CD4-positive, alpha-beta T cell (primary cell): ENCODE measurements at places on chromosomes 1 and 21.

DNA sequence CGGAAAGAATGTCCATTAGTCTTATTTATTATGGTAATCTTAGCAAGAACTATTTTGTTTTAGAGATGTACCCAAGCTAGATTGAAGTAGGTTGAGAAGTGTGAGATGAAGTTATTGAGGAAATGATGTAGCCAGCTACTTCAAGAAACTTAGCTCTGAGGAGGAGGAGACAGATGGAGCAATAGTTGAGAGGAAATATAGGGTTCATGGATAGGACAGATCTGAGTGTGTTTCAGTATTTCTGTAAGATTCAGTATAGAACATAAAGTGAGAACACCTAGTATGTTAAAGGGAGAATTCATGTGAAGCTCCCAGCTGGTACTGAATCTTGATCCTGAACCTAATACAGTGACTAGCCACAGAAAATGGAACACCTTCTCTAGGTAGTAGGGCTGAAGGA is 28.9 kb downstream of the TSNAX start:
- DNase-seq: no peak

GRCh38 chr21:45769294-45769693 is 125.8 kb downstream of the PCBP3 start:
- DNase-seq: no peak

GRCh38 chr1:47679301-47679791 is 241.5 kb downstream of the FOXD2 start:
- no peak for DNase-seq

DNA sequence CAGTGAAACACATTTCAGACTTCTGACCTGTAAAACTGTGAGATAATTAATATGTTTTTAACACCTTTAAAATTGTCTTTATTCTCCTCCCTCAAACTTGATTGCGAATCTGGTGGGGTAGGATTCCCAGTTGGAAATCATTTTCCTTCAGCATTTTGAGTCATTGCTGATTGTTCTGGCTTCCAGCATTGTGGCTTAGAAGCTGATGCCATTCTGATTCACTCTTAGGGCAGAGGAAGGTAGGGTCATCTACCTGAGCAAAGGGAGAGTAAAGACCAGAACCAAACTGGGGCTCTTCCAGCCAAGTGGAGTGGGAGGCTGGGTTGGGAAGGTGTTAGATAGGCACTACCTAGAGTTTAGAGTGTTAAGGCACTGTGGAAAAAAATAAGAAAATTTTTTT is 61.2 kb downstream of the MPZL1 start:
- no peak for DNase-seq

GRCh38 chr1:63621075-63621474 is 27.9 kb downstream of the PGM1 start:
- no peak for DNase-seq

- no peak for DNase-seq
These were observed 1017.0 kb downstream of the MRPL39 start for GRCh38 chr21:24590261-24590660.

DNA sequence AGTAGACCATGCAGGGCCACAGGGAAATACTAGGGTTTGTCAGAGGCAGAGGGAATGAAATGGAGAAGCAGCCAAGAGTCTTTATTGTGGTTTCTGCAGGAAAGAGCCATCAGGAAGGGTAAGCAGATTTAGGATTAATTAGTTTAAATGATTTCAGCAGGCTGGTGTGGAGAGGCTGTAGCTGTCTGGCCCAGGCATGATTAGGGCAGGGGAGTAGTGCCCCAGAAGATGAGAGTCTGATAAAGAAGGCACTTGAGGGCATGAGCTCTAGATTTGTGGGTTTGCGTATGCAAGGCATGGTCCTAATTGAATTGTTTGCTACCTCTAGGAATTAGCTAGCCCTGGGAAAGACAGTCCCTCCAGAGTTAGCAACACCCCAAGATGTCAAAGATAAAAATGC is 484.6 kb upstream of the PLXNA2 start:
- DNase-seq: no peak

DNA sequence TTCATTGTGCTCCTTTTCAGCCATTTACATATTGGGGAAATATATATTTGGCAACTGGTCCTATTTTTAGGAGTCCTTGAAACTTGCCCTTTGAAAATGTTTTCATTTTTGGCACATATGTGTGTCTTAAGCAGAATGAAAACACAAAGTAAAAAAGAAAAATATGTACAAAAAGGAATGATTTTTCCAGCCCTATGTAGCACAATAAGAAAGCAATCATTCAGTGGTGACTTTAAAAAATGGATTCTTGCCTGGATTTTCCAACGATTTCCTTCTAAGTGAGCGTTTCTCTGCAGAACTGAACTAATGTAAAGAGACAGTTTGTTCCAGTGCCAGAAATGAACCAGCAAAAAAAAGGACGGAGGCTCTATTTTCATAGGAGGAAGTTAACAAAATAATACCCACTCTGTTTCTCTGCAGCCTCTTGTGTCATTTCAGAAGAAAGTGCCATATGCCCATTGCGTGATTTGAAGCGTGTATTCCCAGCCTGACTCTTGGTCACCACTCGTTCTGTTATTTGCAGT is 340.1 kb downstream of the SETD4 start:
- no peak for DNase-seq

DNA sequence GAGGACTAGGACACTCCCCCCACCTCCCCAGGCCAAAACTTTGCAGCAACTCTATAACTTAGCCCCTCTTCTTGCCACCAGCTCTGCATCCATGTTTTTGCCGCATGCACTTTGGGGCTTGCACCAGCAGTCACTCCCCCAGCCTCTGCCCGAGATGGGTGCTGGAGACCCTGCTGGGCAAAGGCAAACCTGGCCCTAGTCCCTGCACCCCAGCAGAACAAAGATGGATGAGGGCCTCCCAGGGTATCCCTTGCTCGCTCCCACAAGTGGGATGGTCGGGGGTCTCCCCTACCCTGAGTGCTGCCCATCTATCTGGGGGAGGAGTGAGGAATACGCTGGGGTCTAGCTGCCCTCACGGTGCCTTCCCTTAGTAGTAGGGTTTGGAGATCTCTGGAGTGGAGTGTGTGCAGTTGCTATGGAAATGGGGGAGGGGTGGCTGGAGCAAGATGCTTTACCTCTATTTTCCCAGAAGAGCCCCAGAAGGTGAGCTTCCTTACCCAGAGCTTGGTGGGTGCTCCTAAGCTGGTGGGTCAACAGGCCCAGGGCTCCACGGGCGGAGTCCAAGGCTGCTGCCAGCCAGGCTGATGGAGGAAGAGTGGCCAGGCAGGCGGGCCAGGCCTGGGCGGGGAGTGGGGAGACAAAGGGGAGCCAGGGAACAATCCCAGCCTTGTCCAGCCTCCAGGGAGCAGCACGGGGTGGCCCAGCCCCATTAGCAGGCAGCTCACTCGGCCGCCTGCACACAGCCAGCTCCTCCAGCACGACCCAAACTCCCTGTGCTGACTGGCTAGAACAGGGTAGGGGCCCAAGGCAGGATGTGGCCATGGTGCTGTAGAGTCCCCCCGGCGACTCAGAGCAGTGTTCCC is at the start of gene PAQR6:
Gene PAQR6 (minus strand): TSS at position 597 of the 863 bp plus-strand sequence. CDS start 1,325 bp downstream, outside the sequence.
- no peak for DNase-seq

GRCh38 chr1:91645031-91645430 is 144.4 kb downstream of the CDC7 start:
- no peak for DNase-seq

DNA sequence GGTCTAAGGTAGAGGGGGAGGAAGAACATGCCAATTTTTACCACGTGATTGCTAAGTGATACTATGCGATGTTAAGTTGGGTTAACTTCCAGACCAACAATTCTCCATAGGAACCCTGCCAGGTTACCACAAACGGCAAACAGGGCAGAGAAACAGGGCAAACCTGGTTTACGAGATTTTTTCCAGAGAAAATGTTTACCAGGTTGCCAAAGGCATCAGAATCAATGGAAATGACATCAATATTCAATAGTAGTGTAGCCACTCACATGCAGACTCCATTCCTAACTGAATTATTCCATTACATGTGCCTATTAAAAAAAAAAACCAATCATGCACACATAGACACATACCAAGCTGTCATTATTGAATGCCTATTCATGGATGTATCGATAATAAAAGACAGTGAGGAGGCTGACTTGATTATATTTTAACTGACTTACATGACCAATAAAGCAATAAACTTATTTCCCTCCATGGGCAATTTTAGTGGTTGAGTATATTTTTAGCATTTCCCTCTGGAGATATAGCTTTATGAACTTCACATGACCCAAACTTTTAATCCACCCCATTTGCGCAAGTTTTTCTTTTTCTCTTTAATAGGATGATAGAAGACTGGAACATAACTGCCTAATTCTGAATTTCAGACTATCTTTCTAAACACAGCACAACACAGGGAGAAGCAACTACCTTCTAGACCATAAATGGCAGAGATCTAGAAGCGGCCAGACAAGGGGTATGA is 40.5 kb upstream of the KCNE1 start:
- no peak for DNase-seq

- no peak for DNase-seq
These were observed 28.8 kb downstream of the COP1 start for GRCh38 chr1:176178316-176178715.

DNA sequence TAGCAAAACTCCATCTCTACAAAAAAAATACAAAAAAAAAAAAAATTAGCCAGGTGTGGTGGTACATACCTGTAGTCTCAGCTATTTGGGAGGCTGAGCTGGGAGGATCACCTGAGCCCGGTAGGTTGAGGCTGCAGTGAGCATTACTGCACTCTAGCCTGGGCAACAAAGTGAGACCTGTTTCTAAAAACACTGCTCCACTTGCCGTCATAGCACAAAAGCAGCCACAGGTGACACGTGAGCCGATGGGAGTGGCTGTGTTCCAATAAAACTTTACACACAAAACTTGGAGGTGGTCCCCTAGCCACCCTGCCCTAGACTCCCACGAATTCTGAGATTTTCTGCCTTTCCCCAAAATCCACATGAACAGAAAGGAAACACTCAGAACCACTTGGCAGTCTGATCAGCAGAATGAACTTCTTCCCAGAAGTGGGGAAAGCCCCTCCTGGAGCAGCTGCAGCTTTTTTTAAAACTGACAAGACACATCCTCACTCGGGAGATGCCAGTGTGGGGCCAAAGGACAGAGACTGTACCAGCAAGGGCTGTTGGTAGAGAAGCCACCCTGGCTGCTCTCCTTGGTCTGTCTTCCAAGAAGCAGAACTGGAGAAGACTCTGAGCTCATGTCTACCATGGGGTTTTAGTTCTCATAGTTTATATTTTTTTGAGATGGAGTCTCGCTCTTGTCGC is 23.3 kb downstream of the PLEKHM2 start:
- DNase-seq: no peak

- DNase-seq: no peak
These were observed 10.0 kb upstream of the CDA start for GRCh38 chr1:20578721-20579395.

- no peak for DNase-seq
These were observed 5.0 kb upstream of the AHCYL1 start for GRCh38 chr1:109979489-109980091.

DNA sequence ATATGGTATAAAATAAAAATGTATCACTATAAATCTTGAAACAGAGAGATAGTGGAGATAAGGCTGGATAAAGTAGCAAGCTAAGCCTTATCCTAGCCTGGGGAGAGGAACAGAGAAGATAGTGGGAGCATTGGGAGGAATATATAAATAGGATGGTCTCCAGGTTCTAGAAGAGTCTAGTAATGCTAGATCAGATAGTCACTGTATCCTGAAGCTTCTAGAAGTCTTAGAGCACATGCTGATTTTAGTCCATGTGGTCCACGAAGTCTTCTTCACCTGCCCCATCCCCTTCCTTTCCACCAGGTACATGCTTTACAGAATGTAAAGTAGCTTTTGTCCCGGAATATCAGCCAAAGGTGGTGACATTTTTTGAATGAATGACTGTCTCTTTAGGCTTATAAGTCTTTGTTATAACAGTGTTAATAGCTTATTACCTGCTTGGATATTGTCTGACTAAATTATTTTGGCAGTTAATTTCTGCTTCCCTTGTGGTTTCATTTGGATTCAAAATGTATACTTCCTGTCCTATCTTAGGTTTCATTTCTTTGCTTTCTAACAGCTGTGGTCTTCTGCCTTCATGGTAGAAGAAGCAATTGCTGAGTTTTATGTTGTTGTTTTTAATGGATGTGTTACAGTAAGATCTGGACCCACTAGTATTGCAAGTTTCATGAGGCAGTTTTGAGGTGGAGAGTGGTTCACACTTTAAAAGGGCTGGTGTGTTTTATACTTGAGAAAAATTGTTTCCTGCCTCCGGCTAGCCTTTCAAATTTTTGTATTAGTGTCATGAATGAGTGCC is 5.9 kb downstream of the SMG7 start:
- DNase-seq: no peak

- no peak for DNase-seq
These were observed 19.9 kb downstream of the SGIP1 start for GRCh38 chr1:66553846-66554245.

DNA sequence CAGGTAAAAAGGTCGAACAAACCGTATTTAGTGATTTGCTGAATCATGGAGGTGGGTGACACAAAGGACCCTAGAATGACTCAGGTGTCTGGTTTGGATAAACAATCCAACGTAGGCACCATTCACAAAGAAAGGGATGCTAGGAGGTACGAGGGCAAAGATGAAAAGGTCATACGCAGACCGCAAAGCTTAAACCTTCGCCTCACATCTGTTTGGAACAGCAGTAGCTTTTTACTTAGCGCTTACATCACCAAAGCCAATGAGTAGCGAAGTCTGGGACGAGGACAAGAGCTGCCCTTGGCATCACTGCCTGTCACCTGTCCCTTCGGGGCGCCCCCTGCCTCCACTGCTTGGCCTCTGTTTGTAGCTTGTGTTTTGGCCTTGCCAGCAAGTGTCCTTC is 350.2 kb downstream of the SMYD3 start:
- DNase-seq: no peak

DNA sequence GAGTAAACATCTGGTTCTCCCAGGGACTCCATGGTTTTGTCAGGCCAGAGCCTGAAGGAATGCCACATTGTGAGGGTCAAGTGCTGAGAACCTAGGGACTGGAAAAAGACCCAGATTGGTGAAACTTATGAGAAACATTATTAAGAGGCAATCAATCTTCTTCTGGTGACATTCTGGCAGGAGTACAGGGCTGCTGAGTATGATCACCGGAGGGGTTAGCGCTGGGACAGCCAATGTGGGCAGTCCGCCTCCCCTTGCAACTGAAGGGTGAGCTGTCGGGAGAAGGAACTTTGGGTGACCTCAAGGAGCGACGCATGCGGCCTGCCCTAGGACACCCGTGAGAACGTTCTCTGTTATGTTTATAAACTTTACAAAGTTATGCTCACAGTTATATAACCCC is 429.0 kb downstream of the LMO4 start:
- DNase-seq: no peak

- DNase-seq: no peak
These were observed 48.4 kb upstream of the LRRC3 start for GRCh38 chr21:44406953-44407352.

DNA sequence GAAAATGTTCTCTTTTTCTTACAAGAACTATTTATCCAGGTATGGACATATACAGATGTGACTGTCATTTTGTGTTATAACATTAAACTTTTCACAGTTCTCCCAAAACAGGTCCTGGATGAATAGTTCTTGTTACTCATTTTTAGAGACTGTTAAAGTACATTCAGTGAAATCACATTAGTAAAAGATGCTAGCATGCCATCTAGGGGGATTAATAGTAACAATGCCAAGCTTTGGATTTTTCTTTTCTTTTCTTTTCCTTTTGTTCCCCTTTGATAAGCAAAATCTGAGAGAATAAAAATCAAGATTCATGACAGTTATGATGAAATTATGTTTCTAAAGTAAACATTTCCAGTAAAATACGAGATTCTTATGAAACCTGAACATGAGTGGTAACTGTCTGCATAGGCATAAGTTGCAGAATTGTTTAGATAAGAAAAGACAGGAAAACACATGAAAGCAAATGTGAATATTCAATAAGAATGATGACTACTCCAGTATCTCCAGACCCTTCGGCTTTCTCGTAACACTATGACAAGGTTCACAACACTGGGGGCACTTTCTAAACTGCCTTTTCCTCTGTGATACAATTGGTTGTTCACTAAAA is 77.5 kb downstream of the TPR start:
- DNase-seq: no peak
